NCI-H1092 treated with DMSO at 0.1 percent for 48 hours (cell line): ENCODE measurements at places on chromosomes 1 and 21.
A peak's percentile ranks its signal among the peaks of the same experiment; 100 is the strongest.

DNA sequence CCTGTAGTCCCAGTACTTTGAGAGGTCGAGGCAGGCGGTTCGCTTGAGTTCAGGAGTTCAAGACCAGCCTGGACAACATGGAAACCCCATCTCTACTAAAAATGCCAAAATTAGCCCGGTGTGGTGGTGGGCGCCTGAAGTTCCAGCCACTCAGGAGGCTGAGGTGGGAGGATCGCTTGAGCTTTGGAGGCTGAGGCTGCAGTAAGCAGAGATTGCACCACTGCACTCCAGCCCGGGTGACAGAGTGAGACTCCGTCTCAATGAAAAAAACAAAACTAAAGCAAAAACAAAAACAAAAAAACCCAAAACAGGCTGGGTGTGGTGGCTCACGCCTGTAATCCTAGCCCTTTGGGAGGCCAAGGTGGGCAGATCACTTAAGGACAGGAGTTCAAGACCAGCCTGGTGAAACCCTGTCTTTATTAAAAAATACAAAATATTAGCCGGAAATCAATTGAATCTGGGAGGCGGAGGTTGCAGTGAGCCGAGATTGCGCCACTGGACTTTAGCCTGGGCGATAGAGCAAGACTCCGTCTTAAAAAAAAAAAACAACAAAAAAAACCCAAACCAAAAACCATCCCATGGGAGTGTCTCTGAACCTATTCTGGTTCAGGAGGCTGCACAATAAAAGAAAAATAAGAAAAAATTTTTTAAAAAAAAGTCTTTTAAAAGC lies 1.7 kb upstream of the CGN start:
- DNase-seq: no peak

DNA sequence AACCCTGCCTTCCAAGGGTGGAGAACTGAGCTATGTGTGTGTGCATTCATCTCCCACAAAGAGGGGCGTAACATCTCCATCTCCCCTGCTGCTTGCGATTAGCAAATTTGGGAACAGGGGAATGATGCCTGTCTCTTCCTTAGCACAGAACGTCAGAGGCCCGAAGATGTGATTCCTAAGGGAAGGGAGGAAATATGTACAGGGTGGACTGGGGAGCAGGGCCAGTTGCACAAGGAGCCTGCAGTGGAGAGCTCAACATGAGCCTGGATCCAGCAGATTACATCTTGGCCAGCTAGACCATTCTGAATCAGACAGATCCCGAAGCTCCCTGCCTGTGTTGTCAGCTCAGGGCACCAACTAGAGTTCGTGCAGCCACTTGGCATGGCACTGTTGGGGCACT lies 118.1 kb downstream of the NGF start:
- DNase-seq: no peak

GRCh38 chr1:118944133-118944532 lies 44.0 kb downstream of the TBX15 start:
- DNase-seq: no peak

GRCh38 chr1:245325922-245326795 lies 171.4 kb downstream of the KIF26B start:
- no peak for DNase-seq

DNA sequence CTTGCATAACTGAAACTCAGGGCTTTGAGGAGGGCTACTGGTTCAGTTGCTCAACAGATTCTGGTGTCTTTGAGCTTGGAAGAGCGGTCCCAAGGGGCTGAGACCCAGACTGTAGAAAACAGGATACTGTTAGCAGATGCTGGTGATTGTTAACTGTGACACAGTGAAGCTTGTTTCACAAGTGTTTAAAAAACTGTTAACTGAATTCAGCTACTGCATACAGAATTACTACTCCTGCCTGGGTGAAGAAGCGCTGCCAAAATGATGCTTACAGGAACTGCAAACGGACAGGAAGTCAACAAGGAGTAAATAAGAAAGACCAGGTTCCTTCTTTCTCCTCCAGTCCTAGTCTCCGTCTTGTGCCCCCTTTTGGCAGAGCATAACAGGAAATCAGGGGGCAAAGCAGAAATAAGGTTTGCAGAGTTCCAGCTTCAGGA lies 195.3 kb upstream of the USP25 start:
- DNase-seq: no peak

DNA sequence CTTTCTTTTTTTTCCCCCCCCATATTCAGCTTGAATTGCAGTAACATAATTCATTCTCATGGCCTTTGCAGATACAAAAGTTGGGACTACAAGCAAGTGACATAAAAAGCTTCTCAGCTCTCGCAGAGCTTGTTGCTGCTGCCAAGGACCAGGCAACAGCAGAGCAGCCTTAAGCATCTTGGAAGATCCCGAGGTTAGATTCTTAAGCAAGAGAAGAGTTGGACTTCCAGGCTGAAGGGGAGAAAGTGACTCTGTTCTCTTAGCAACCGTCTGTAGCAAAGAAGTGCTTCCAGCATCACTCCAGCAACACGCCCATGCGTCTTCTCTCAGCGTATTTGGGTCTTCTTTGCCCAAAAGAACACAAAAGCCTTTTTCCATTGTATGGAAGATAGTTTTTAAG lies 20.7 kb downstream of the AGT start:
- no peak for DNase-seq

DNA sequence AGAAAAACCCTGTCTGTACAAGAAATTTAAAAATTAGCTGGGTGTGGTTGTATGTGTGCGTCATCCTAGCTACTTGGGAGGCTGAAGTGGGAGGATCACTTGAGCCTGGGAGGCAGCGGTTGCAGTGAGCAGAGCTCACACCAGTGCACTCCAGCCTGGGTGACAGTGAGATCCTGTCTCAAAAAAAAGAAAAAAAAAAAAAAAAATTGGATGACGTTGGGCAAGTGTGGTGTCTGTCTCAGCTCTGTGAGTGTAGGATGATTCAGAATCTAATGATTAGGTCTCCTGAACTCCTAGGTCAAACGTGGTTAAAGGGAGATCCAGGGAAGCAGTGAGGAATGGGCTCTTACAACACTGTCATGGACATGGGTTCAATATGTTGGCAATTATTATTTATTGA lies 435.9 kb downstream of the KIF26B start:
- DNase-seq: no peak

DNA sequence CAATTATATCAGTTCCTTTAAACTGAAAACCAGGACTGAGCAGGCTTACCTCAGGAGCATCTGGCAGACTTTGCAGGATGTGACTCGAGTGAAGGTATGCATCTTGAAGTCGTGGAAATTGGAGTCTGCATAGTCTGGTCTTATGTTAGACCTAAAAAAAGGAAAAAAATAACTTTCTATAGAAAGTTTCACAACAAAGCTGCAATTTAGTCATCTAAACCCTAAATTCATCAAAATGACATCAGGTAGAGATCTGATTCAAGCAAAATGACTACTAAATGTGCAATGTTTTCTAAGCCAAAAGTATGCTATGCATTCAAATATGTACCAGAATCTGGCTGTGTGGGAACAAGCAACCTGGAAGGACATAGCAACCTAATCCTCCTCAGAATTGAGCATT lies 260.1 kb downstream of the VAV3 start:
- no peak for DNase-seq

GRCh38 chr1:43387976-43388599 lies 1.5 kb downstream of the MED8 start:
- no peak for DNase-seq

DNA sequence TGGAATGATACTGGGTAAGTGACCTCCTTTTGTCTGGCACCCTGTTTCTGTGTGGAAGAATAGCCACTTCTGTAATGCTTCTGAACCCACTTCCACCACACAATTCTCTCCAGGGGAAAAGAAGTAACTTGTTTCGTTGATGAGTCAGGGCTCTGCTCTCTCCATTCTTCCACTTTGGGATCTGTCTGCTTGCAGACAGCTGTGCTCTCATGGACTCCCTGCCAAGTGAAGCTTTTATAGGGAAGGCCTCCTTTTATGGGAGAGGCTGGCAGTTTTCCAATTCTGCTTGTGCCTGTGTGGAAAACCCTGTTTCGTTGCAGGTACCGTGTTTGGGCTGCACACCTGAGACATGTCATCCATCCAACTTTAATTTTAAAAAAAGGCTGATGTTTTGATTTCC lies 130.7 kb downstream of the GIPC2 start:
- peak; percentile 21 for DNase-seq

DNA sequence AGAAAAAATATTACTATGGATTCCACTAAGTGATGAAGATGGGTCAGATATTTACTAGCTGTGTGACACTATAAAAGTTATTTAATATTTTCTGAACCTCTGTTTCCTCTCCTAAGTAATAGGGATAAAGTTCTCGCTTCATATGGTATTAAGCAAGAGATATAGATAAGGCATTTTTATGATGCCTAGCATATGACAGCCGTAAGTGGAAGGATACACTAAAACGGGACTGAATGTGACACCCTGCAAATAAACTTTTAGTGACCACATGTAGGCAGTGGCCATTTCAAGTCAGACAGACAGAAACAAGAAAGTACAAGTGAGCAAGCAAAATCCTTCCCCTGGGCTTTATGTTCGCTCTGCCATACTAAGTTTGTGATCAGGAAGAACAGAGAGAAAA lies 14.2 kb downstream of the GBP3 start:
- DNase-seq: no peak

GRCh38 chr1:10791105-10791951 lies 5.1 kb downstream of the CASZ1 start:
- DNase-seq: peak; percentile 74

DNA sequence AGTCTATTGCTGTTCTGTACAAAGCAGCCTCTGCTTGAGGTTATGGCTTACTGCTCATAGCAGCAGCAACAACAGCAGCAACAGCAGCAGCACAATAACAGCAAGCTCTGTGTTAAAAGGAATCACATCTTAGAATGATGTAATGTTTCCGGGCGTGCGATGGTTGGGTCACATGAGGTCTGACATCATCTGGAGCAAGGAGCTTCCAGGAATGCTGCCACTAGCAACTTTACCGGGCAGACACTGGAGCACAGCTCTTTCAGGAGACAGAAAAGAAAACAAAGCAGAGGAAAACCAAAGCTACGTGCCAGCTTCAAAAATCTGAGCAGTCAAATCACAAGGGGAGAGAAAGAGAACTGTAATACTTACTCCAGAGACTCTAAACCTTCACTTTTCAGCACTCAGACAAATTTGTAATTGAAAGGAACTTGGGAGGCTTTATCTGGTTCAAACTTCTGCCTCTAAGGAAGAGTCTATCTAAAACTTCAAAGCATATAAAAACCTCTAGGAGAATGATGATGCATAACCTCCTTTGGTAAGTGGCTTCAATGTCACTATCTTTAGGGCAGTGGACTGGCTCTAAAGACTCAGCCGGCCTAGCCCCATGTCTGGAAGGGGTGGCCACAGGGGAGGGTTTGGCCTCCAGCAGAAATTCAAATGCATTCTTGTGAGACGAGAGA lies 28.3 kb upstream of the RAB3GAP2 start:
- DNase-seq: no peak

DNA sequence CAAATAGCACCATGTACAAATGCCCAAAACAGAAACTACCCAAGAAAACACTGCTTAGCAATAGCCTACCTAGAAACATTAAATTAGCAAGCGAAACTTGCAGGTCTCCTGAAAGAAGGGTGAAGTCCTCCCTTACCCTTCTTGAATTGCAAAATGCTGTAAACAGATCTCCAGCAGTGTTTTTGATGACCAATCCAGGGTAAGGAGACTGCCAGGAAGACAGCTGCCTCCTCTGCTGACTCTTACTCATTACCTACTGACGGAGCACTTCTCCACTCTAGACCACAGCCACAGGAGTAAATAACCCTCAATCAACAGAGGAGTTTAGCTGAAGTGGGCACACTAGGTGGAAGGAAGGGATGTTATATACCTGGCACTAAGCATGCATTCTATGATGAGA lies 32.2 kb upstream of the GADD45A start:
- no peak for DNase-seq

DNA sequence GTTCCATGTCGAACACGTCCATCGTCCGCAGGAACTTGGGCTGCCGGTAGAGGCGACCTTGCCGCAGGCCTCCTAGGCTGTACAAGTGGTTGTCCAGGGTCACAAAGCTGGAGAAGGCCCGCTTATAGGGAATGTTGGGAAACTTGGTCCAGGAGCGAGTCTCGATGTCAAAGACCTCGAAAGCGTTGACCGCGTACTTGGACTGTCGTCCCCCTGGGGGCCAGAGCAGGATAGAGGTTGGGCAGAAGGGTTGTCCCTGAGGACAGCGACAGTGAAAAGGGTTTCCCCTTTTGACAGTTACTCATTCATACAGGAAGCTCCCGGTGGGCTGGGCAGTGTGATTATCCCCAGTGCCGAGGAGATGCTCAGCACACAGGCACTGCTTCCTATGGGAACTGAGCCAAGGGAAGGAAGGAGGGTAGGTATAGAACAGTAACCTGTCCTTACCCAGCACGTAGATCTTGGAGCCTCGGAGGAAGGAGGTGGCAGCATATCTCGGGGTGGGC lies 17.5 kb downstream of the KLHDC8A start:
- DNase-seq: no peak

GRCh38 chr1:246559310-246559709 lies 6.8 kb downstream of the TFB2M start:
- no peak for DNase-seq
